ENCODE measurements at places on chromosomes 2 and 18. TPM values are rescaled to one million over a fixed set of nuclear protein-coding genes. Genes with fewer than 3 reads are reported as not detected.

The EML6 gene
- 4.0 TPM for total RNA-seq

DNA sequence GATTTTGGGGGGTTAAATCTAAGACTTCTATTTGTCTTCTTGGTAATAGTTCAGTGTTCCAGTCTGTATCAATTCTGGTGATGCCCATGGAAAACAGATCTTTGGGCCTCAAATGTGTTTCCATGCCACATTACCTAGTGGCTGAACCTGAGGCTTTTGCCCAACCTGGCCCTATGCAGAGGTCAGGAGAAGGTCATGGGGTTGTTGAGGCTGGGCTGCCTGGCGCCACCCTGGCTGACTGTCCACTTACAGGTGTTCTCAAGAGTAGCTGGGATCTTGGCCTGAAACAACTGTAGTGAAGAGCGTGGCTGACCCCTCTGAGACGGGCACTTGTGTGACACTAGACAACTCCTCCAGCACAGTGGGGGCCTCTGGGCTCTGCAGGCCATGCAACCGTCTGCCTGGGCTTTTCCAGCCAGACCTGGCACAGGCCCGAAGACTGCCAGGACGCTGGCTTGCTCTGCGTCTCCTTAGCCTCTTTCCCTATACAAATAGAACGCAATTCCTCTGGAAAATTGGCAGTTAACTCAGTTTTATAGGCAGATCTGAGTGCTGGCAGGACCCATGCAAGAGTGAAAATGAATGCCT lies 127.8 kb downstream of the TRIM43 start:
- no peak for DNase-seq

- DNase-seq, result no peak
Measured at GRCh38 chr2:189221811-189222467, 42.4 kb upstream of the COL5A2 start.

- DNase-seq, result no peak
Measured at GRCh38 chr18:63890950-63891304, 3.4 kb downstream of the SERPINB2 start.

DNA sequence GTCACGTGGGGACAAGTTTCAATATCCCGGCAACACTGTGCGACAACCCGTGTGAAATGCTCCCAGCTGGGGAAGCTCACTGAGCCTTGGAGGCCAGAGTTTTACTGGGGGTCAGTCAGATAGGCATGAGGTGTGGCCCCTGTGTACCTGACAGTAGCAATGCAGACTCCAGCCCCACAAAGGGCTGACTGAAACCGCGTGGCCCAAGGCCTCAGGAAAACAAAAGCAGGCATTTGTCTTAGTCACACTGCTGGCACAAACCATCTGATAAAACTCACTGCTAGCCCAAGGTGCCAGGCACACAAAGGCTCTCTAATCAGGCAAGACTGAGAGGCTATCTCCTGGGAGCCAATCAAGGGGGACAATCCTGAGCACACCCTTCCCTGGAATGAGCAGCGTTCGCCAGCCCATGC lies 786.6 kb upstream of the RAB6C start:
- DNase-seq, result no peak

DNA sequence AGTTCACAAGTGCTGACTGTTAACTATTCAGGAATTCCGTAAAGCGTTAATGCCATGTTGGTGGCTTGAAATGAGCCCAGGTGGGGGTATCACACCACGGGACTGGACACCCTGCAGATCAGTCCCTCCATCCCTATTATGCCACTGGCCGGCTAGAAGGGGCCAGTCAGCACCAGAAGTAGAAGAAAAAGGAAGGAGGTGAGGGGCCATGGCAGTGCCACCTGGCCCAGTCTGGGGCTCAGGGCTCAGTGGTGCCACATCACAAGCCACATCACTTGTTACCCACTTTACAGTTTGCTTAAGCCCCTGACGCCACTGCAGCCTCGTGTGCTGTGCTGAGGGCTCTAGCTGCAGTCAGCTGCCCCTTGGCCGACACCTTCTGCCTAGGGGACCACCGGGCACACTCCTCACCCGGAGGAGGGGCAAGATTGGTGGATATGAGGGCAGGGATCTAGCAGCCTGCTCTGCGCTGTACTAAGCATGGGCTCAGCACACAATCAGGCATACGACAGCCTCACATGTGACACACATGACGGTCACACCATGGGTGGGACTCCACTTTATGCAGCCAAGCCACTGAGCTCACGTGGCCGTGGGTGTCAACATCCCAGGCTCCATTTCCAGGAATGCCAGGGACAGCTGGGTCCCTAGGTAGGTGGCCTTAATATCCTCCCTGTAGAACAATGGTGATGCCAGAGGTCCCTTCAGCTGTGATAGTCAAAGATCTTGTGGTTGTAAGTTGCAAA lies 3.6 kb downstream of the LIMS2 start:
- no peak for DNase-seq

DNA sequence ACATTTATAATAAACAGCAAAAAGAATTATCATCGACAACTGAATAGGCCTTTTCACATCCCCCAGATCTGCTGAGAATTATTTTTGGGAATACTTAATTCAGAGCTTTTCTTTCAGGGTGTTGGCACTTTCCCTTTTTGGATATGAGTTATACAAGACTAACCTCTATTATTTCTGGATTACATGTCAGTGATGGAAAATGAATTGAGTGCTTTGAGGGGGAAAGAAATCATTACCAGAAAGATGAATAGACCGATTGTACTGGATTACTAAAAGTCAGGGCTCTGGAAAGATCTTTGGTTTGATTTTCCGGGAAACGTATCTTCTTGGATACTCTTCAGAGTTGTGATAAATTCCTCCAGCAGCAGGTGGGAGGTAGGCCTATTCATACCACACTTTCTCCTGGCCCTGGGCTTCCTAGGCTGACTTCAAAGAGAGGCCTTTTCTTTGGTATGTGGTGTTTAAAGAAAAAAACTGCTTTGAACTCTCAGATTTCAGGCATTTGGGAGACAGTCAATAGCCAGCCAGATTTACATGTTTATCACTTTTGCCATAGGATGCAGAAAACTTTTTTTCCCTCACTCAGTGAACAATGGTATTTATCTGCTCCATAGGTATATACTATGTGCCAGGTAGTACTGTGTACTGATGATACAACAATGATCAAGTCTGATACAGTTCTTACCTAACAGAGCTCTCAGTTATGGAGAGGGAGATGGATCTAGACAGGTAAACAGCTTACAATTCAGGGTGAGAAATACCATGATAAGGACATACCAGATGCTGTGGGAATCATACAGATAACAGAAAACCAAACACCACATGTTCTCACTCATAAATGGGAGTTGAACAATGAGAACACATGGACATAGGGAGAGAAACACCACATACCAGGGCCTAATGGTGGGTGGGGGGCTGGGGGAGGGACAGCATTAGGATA lies 63.3 kb upstream of the ACTR3 start:
- DNase-seq, result no peak

- no peak for DNase-seq
Measured at GRCh38 chr2:216540920-216541319, 42.3 kb downstream of the RPL37A start.

The TUBA4B gene
- not detected for total RNA-seq

- DNase-seq, result no peak
Measured at GRCh38 chr2:207869784-207870778, 100.4 kb upstream of the FZD5 start.

- DNase-seq, result no peak
Measured at GRCh38 chr2:27902098-27902497, 11.6 kb downstream of the BABAM2 start.

The STARD7 gene
- total RNA-seq, result 72.6 TPM

The DTNB gene
- total RNA-seq, result 32.3 TPM

The EHD3 gene
- total RNA-seq, result 3.9 TPM

The WNT10A gene
- total RNA-seq, result 14.4 TPM

GRCh38 chr18:44464398-44465180 lies 216.1 kb upstream of the SETBP1 start:
- no peak for DNase-seq

DNA sequence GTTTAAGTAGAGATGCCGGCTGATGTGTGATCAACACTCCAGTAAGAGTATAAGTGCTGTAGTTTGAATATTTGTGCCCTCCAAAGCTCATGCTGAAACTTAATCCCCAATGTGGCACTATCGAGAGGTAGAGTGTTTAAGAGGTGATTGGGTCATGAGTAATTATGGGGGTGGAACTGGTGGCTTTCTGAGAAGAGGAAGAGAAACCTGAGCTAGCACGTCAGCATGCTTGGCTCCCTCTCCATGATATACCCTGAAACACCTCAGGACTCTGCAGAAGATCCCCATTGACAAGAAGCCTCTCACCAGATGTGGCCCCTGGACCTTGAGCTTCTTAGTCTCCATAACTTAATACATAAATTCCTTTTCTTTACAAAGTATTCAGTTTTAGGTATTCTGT lies 584.8 kb downstream of the TSN start:
- no peak for DNase-seq

The GAD1 gene
- not detected for total RNA-seq

The TMEFF2 gene
- total RNA-seq, result not detected

GRCh38 chr2:72780477-72780876 lies 45.4 kb downstream of the EXOC6B start:
- no peak for DNase-seq

- DNase-seq, result no peak
Measured at GRCh38 chr2:121925466-121925865, 170.0 kb downstream of the TSN start.

DNA sequence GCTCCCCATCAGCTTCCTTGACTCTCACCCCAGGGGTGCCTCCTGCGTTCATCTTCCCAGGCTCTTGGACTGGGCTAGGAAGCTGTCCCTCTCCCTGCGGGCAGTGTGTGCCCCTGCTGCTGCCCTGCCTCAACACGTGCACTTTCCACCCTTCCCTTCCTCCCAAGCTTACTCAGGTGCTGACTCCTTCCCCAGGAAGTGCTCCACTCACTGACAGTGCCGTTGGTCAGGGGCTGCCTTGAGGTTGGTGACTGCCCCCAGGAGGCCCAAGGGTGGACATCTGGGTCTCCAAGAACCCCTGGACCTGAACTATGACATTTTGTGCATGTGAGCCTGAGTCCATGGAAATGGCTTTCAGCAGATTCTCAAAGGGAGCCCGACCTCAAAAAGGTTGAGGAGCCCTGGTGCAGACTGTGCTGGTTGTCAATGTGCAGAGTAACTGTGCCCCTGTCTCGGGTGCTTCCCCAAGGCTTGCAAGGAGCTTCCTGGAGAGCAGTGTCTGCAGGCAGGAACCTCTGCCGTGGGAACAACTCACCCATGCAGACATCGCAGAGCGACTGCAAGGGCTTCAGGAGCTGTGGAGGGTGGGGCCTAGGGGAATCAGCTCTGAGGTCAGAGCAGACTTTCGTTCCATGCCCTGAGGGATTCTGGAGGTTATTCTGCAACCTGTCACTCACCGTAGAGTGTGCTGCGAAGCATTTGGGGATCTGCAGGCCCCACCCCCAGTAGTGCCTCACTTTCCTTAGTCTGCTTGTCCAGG lies 116.5 kb upstream of the MCFD2 start:
- no peak for DNase-seq

GRCh38 chr2:183840061-183840584 lies 715.9 kb downstream of the NUP35 start:
- DNase-seq, result no peak

- DNase-seq, result no peak
Measured at GRCh38 chr2:127052057-127052770, 54.7 kb downstream of the BIN1 start.

DNA sequence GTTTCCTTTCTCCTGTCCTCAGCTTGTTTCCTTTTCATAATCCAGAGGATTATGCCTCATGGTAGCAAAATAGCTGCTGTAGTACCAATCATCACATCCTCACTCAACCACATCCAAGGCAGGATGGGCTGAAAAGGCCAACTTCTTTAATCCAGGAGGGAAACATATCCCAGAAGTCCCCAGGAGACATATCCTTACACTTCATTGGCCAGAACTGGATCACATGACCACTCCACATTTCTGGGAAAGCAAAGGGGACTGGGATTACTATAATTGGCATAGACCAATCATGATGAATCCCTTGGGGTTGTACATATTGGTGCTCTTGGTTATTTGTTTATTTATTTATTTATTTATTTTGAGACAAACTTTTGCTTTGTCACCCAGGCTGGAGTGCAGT lies 54.0 kb upstream of the LYPD6B start:
- no peak for DNase-seq

DNA sequence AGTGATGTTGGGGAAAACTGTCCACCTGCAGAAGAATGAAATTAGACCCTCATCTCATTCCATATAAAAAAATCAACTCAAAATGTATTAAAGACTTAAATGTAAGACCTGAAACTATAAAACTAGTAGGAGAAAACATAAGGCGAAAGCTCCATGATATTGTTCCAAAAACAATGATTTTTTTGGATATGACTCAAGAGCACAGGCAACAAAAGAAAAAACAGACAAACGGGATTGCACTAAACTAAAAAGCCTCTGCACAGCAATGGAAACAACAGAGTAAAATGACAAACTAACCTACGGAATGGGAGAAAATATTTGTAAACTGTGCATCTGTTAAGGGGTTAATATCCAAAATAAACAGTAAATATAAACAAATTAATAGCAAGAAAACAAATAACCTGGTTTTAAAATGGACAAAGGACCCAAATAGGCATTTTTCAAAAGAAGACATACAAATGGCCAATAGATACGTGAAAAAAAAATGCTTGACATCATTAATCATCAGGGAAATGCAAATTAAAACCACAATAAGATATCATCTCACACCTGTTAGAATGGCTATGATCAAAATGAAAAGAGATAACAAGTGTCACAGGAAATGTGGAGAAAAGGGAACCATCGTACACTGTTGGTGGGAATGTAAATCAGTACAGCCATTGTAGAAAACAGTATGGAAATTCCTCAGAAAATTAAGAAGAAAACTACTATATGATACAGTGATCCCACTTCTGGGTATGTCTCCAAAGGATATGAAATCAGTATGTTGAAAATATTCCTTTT lies 26.6 kb downstream of the LRRFIP1 start:
- DNase-seq, result no peak

GRCh38 chr2:178069551-178069950 lies 3.0 kb downstream of the PDE11A start:
- DNase-seq, result no peak

- no peak for DNase-seq
Measured at GRCh38 chr2:84894131-84894586, 11.3 kb upstream of the TMSB10 start.

DNA sequence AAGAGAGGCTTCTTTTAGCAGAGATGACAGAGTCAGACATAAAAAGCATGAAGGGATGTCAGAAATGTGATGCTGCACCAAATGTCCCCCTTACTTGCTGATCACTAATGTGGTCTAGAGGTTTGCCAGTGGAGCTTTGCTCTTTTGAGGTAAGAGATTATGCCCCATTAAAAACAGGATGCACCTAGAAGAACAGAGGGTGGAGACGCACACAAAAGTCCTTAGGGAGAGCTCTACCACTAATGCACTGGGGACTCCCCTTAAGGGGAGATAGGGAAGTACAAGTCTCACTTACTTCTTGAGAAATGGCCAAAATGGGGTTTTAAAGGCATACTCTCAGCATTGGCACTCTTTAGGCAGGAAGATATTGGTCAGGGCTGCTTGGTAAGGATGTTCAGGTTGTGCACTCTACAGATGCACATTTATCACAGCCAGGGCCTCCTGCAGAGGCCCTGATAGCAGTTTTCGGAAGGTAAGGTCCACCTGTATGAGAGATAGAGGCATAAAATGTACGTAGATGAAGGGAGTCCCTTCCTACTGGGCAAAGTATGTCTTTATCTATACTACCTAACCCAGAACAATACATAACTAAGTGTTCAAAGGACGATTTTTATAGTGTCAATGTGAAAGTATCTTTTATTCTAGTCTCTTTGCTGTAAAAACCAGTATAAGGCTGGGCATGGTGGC lies 17.0 kb upstream of the SCYGR1 start:
- DNase-seq, result no peak
